GOT3 (cell line): ENCODE measurements at places on chromosomes 12 and 14.

- no peak for DNase-seq
These were observed 32.1 kb upstream of the C2CD5 start for GRCh38 chr12:22576473-22576872.

DNA sequence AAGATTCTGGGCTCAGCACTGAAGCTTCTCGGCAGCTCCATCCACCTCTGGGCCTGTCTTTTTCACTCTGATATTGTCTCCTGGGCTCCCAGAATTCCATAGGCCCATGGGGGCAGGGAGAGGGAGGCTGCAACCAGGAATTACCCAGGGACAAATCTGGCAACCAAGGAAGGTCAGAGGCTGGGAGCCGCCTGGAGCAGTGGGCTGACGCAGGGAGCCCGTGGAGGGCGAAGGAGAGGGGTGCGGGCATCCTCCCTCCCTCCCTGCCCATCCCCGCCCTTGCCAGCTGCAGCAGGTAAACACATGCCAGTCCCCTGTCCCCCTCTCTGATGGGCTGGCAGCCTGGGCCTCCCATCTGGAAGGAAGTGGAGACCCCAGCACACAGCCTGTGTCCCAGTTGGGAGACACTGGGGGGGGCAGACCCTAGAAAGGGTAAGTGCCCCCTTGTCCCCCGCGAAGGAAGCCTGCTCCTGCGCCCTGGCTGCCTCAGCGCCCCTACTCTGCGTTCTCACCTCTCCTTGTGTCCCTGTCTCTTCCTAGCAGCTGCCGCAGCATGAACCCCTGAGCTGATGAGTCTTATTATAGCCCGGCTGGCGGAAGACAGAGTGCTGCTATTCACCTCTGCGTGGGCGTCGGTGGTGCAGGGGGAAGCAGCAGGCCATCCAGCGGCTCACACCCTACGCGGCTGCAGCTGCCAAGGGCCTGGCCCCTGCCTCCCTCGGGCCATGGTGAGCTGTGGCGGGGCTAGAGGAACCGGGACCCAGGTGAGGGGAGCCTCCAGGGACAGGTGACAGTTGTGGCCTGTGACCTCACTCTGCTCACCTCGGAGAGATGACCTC, 6.7 kb downstream of the LRTM2 start:
- DNase-seq: no peak

- no peak for DNase-seq
These were observed 20.0 kb upstream of the IFNG-AS1 start for GRCh38 chr12:67969134-67969802.

- DNase-seq: no peak
These were observed 288.6 kb downstream of the DPF3 start for GRCh38 chr14:72605096-72605920.

DNA sequence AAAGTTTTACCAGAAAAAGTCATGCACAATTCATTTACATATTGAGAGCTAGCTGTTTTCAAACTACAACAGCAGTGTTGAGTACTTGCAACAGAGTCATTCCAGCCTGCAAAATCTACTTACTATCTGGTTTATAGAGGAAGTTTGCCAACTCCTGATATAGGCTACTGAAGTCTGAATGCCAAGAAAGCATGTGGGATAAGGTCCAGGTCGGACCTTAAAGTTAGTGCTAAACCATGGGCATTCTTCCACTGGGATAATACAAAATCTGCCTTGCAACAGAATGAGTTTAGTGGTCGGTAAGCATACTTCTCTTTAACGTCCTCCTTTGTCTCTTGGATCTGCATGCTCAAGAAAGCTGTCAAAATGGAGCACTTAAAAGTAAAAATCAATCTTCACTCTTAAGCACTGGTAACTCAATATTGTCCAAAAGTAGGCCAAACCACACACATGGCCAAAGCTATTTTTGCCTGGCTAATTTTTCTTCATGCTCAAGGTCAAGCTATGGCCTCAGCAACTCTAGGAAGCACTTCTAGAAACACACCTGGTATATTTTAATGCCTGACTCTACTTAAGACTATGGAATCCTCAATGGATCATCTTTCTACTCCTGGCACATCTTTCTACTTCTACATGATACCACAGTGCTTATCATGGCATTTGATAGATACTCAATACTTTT, 364.9 kb upstream of the KITLG start:
- DNase-seq: no peak

- DNase-seq: no peak
These were observed at the start of gene RNU6-7 for GRCh38 chr14:32201816-32202490. Gene RNU6-7, plus strand, starts transcription at chr14:32202045.

GRCh38 chr12:81206429-81206828, 128.6 kb downstream of the ACSS3 start:
- no peak for DNase-seq

- no peak for DNase-seq
These were observed 135.3 kb upstream of the NCOR2 start for GRCh38 chr12:124702736-124703135.

GRCh38 chr12:106123551-106124081, 15.1 kb downstream of the NUAK1 start:
- no peak for DNase-seq

- DNase-seq: no peak
These were observed 168.6 kb downstream of the KITLG start for GRCh38 chr12:88411689-88412088.

DNA sequence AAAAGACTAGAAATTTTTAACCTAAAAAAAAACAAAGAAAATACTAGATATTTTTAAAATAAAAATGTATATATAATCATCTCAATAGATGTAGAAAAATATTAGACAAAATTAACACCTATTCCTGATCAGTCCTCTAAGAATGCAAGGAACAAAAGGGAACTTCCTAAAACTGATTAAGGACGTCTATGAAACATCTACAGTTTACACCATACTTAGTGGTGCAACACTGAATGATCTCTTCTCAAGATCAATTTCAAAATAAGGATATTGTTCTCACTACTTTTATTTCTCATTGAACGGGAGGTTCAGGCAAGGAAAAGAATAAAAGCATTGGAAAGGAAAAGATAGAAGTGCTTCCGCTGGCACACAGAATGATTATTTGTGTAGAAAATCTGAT, 16.0 kb downstream of the OLR1 start:
- DNase-seq: no peak

DNA sequence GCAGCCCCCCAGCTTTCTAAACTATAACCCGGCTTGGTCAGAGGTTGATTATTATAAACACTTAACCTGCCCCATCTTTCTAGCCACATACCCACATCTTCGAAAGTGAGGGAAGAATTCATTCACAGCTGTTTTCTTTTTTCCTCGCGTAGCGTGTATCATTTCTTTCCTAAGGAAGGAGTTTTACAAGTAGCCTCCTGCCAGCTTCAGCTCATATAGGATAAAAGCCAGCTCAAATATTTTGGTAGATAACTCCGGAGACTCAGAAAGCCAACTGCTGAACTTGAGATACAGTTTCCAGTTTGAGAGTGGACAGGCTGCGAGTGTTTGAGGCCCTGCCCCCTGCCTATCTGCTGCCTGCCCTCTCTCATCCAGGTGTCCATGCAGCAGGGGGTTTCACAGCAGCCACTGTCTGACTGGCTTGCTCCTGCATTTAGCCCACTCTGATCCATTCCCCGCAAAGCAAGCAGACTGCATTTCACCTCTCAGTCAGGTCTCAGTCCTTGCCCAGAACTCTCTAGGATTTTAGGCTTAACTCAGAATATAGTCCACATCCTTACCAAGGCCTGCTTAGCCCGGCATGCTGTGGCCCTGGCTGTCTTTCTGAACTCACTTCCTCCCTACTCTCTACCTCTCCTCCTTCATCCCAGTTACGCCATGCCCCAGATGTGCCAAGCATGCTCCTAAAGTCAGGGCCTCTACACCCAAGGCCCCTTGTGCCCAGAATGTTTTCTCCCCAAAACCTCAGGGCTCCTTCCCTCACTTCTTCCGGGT, 46.9 kb downstream of the EVL start:
- DNase-seq: no peak

DNA sequence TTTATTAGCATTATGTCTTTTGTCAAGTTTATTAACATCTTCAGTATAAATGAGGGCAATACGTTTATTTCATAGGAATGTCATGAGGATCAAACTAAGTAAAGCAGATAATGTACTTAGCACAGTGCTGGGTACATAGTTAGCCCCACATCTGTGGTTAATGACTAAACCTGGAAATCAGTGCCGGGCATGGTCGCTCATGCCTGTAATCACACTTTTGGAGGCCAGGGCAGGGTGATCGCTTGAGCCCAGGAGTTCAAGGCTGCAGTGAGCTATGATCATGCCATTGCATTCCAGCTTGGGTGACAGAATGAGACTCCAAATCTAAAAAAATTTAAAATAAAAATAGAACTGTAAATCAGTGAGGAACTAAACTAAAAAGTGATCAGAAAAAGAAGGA, 44.8 kb upstream of the GUCY2C start:
- DNase-seq: no peak

- no peak for DNase-seq
These were observed 873.5 kb downstream of the DIO2 start for GRCh38 chr14:79337761-79338160.

GRCh38 chr14:64807551-64807950, 72.2 kb downstream of the SPTB start:
- no peak for DNase-seq

- DNase-seq: no peak
These were observed 947 bp upstream of the LRRC9 start for GRCh38 chr14:59918824-59919569.

DNA sequence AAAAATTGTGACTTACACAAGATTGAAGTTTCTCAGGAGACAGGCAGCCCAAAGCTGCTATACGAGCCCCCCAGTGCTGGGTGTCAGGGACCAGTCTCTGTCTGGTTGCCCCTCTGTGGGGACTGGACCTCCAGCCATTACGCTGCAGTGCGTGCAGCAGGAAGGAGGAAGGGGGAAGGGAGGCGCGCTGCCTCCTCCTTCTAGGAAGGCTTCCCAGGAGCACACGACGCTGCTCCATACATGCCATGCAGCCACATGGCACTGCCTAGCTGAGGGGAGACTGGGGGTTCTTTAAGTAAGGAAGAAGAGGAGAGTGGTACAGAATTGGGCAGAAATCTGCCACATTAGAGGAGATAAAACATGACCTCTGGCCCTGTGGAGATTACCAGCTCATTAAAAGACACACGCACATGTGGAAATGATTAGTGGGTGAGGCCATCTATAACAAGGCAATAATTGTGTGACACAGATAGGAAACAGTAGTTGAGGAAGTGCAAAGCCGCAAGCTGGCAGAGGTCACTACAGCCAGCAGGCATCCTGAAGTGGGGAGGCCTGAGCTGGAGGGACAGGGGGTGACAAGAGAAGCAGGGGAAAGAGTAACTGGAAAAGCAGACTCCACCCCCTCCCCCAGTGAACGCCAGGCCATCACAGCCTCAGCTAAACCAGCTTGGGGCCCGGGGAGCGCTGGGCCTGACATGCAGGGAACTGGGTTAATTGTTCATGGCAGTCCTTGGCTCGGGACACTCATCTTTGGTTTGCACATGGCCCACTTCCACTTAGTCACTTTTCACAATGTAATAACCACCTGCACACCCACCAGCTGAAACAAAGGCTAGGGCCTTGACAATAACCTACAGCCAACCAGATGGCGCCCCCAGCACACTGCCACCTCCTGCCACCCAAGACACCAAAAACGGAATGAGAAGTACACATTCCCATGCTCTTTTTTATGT, 39.6 kb downstream of the CCDC88C start:
- DNase-seq: no peak

GRCh38 chr12:57620936-57621496, 9.8 kb downstream of the ARHGEF25 start:
- DNase-seq: no peak

GRCh38 chr14:65100922-65101541, 1.3 kb downstream of the MAX start:
- no peak for DNase-seq

- DNase-seq: no peak
These were observed 192.5 kb upstream of the PDE3A start for GRCh38 chr12:20175704-20176388.

DNA sequence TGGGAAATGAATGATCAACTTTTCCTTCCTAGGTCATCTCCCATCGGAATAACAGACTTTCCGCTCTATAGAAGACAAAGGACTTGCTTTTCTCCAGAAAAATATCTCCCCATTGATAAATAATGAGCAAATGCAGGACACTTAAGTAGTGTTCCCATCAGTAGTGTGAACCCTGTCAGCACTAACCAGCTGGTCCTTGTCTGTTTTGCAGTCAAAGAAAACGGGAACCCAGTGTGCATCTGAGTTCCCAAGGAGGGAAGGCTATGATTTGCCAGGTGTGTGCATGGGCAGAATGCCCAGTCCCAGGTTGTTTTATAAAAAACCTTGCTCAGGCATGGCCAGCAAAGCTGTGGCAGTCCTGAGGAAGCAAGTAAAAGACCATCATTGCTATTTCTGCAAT, 256.5 kb upstream of the HMGA2 start:
- no peak for DNase-seq

GRCh38 chr14:26702721-26703230, 104.9 kb upstream of the NOVA1 start:
- no peak for DNase-seq

DNA sequence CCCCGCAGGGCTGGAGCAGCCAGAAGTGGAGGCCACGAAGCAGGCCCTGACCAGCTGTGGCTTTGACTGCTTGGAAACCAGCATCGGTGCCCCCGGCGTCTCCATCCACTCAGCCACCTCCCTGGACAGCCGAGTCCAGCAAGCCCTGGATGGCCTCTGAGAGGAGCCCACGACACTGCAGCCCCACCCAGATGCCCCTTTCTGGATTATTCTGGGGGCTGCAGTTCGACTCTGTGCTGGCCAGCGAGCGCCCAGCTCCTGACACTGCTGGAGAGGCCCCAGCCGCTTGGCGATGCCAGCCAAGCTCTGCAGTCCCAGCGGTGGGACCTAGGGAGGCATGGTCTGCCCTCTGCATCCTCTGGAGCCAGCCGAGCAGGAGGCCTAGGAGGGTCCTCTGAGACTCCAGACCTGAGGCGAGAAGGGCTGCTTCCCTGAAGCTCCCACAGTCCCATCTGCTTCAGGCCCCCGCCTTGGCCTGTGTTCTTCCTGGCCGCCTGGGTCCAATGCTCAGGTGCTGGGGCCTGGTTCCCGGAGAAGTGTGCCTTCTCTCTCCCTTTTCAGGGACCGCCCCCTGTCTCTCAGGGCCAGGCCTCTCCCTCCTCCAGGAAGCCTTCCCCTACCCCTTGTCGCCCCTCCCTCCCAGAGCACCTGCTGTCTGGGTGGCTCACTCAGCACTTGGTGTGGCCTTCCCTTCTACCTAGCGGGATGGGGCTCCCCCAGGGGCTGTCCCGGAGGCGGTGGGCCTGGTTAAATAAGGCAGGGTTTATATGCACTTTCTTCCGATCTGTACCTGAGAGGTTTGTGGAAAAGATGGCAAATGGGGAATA, 23.0 kb downstream of the MVK start:
- no peak for DNase-seq

- no peak for DNase-seq
These were observed 44.5 kb upstream of the ZDHHC17 start for GRCh38 chr12:76719171-76720041.

GRCh38 chr12:70964867-70965510, 44.5 kb upstream of the PTPRR start:
- no peak for DNase-seq

- DNase-seq: peak; percentile 1
These were observed 73.8 kb downstream of the SUSD6 start for GRCh38 chr14:69685218-69685616.
